Anterior cingulate cortex (tissue), 58 donors: ENCODE measurements at places on chromosomes 2 and 18.

DNA sequence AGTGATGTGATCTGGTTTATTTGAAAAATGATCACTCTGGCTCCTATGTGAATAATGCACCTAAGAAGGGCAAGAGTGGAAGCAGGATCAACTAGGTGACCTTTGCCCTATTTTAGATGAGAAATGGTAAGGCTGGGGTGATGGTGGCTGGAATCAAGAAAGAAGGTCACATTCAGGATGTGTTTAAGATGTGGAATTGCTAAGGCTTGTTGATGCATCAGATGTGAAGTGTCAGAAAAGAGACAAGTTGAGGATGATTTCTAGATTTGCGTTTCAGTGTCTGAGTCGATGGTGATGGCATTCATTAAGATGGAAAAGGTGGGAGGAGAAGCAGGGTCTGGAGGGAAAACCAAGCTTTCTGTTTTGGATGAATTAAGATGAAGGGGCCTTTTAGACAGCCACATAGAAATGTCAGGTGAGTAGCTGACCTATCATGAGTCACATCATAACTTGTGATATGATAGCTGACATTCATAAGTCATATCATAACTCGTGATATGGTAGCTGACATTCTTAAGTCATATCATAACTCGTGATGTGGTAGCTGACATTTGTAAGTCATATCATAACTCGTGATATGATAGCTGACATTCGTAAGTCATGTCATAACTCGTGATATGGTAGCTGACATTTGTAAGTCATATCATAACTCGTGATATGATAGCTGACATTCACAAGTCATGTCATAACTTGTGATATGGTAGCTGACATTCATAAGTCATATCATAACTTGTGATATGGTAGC, 101.2 kb upstream of the SEC11C start:
- no peak for DNase-seq

DNA sequence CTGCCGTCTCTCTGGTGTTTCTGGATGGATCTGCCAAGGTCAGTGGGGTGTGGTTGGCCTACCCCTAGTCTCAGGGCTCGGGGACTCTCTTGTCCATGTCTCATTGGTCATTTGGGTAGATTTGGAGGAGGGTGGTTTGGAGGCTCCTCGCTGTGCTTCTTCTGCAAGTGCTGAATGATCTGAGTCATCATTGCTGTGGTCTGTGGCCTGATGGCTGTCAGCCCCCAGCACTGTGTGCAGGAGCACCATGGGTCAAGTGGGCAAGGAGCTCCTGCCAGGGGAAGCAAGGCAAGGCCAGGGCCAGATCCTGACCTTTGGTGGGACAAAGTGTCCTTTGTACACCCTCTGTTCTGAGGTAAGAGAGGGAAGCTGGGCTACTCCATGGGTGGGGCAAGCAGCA, 221.8 kb downstream of the FHOD3 start:
- DNase-seq: no peak

GRCh38 chr2:70690846-70691245, 77.2 kb downstream of the ADD2 start:
- no peak for DNase-seq

- DNase-seq: no peak
These were observed 16.6 kb upstream of the LNPK start for GRCh38 chr2:176018708-176019107.
